ENCODE measurements at places on chromosomes 7 and 10.

DNA sequence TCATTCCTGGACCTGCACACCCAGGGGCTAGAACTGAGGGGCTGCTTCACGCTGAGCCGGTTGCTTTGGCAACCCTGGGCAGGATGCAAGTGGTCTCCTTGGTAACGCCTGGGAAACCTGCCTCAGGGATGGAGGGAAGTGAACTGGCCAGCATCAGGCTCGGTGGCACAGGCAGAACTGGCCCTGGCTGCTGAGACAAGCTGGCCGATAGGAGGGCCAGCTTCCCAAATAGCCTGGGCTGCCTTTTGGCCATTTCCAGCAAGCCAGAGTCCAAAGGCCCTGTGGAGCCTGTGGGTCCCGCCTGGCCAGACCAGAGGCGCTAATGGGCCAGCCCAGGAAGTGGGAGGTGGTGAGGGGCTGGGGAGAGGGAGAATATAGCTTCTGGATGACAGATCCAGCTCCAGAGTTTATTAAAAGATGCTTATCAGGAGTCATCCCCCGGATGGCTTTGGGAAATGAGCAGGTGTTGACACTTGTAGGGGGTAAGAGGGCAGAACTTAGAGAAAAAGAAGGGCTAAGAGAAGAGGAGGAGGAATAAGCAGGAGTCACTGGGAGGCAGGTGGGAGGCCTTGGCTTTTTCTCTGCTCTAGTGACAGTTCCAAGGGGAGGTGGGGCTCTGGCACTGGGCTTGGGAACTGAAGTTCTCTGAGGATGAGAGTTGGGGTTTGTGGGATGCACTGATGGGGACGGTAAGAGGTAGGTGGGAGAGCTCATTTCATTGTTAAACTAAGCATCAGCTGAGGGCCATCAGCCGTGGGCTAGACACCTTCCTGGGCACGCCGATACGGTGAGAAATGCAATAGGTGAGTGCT lies 9.6 kb downstream of the NEURL1 start:
- DNase-seq, result no peak

DNA sequence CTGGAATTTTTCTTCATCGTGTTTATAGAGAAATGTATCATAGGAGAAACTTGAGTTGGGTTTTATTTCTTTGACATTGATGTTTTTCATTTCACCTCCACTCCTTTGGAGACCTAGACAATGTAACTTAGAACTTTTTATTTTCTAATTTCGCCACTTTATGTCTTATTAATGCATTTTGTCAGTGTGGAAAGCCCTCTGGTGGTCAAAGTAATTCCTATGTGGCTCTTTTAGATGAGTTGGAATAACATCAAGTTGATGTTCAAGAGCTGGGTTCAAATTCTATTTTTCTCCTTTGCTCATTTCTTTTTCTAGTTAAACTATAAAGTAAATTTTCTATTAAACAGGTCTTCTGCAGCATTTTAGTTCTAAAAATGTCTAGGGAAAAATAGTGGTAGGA lies 478.6 kb downstream of the LRMDA start:
- peak; percentile 28 for DNase-seq

GRCh38 chr7:137734221-137734620 lies 112.6 kb downstream of the DGKI start:
- no peak for DNase-seq

DNA sequence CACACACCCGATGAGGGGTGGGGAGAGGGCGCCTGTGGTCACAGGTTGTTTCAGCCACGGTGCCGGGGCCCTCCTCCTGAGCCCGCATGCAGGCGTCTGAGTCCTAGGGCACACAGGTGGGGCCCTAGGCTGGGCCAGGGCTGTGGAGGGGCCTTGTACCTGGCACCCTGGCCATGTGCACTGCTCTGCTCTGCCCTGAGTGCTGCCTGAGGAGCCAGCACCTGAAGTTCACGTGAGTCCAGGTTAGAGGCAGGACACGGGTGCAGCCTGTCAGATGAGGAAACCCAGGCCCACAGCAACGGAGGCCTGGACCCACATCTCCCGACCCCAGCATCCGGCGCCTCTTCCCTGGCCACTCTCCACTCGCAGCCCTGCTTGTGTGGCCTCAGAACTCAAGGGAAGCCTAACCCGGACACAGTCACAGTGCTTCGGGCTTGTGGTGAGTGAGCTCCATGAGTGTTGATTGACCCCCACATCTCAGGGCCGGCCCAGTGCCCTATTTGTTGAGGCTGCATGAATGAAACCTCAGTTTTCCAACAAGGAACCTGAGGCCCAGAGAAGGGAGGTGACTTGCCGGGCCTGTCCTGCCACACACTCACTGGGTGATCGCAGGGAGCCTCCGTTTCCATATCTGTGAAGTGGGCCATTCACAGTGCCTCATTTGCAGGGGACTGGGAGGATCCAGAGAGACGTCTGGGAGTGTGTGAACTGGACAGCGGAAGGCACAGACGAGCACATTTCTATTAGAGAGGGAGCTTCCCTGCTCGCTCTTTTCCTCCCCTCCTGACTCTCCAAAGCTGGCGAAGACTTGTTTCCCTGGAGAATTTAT lies 39.6 kb downstream of the PPIF start:
- DNase-seq, result no peak

- peak; percentile 46 for DNase-seq
Observed at GRCh38 chr10:122374859-122375678, 561 bp downstream of the PLEKHA1 start.

DNA sequence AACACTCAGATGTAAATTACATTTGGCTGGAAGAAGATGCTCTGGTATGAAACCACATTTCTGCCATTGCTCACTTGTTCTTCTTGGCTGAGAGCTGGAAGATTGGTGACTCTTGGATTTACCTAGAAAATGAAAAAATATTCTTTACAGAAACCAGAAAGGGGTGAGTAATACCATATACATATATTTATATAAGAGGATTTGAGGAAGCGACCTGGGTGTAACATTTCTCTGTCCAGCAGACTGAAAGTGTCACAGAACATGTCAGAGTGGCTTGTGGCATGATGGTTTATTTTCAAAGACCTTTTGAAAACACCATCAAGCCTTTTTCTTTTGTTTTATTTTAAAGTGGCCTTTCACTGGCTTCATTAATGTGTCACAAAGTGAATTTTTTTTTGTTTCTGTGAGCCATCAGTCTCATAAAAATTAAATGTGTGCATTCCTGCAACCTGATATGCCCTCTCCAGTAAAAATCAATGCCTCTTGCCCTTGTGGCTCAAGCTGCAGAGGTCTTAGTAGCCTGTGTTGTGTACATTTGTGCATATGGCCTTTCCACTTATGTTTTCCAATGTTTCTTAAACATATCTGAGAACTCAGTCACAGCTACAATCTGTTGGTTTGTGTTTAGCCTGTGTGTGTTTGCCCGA lies 23.5 kb downstream of the CREB5 start:
- DNase-seq, result no peak

DNA sequence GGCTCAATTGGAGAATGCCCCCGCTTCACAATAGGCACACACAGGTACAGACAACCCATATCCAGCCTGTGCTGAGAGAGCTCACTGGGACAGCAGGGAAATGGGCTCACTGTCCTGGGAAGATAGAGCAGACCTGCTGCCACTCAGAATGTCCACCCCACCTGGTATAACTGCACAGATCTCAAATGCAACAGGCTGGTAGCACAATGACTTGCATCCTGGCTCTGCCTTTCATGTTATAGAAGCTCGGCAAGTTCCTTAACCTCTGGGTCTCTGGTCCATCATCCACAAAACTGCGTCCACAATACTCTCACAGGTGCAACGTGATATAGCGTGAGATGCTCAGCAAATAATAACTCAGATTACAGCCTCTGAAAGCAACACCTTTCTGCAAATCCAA lies 295.4 kb downstream of the GRID1 start:
- DNase-seq, result no peak

DNA sequence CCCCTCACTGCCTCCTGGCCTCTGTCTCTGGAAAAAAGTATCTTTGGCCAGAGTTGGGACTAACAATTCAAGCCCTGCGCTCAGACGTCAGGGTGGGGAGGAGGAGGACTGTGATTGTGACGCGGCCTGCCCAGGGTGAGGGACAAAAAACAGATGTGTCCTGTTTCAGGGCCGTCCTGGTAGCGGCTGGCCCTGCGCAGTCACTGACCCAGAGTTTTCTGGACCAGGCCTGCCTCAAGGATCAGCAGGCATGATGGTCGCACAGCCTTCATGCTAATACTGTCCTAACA lies 110.1 kb downstream of the CYTH3 start:
- no peak for DNase-seq

DNA sequence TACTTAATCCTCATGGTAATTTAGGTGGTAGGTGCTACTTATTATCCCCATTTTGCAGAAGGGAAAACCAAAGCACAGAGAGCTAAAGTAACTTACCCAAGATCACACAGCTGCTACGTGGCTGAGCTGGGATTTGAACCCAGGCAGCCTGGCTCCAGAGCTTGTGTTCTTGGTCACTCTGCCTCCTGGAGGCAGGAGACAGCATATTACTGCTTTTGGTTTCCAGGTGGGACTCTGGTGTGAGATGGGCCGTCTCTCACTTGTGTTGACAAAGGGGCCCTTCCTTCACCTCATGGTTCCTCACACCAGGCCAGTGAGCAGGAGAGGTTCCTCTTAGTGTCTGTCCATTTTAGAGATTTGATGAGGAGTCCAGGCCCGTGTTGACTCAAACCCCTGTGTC lies 79.8 kb upstream of the PPIF start:
- DNase-seq, result no peak

- peak; percentile 66 for DNase-seq
Observed at GRCh38 chr10:34092891-34093290, 722.2 kb downstream of the PARD3 start.

DNA sequence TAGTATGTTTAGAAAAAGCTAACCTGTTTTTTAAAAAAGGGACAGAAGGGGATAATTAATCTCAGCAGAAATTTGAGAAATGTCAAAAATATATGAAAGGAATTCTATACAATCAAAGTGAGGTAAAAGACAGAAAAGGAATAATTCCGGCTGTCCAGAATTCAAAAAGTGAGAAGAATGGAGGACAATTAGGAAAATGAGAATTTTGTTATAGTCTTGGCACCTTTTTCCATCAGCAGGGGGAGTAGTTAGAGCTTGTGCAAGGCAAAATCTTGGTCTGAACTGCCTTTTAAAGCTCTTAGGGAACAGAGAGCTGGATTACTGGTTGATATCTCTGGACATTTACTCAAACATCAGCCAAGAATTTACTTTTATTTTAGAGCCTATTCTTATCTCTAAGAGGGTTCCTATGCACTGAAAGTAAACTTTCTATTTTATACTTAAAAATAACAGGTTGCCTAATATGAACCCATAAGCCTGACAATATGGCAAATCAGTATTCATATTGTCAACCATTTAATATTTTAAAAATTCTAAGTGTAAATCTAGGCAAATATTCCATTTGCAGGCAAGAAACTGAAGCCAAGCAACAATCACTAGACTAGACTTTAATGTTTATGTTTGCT lies 185.6 kb downstream of the ANK3 start:
- DNase-seq, result peak; percentile 35

GRCh38 chr7:74230446-74231231 lies 20.8 kb downstream of the LAT2 start:
- DNase-seq, result no peak

- DNase-seq, result no peak
Observed at GRCh38 chr7:31563522-31563921, 49.6 kb downstream of the ITPRID1 start.

DNA sequence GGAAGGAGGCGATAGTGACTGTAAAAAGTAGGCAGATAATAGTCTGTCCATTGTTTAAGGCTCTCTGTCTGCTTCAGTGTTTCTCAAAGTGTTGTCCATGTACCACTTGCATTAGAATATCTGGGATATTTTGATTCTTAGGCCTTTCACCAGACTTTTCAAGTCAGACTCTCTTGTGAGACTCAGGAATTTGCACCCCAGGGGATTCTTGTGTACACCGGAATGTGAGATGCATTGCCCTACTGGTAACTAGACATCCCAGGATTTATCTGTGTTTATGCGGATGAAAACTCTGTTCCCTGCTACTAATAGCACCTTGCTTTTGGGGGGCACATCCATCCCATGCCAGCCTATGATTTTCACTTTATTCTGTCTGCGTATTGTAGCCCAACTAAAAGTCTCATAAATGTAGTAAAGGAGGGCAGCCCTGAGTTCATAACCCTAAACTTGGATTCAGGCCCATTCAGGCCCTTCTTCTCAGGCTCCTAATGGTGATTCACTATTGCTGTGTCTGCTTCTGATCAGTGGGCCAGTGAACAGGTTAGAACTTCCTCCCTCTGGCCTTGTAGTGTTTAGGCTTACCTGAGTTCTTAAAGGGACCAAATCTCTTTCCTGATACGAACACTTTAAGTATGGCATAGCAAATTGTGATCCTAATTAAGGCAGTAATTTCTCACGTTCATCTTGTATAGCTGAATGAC lies 71.8 kb upstream of the RPA3 start:
- DNase-seq, result peak; percentile 35
